ENCODE measurements at places on chromosomes 5 and 9. TPM values are rescaled to one million over a fixed set of nuclear protein-coding genes. Genes with fewer than 3 reads are reported as not detected.
A peak's percentile ranks its signal among the peaks of the same experiment; 100 is the strongest.

- DNase-seq = no peak
Observed at GRCh38 chr5:68116868-68117411, 98.6 kb upstream of the PIK3R1 start.

DNA sequence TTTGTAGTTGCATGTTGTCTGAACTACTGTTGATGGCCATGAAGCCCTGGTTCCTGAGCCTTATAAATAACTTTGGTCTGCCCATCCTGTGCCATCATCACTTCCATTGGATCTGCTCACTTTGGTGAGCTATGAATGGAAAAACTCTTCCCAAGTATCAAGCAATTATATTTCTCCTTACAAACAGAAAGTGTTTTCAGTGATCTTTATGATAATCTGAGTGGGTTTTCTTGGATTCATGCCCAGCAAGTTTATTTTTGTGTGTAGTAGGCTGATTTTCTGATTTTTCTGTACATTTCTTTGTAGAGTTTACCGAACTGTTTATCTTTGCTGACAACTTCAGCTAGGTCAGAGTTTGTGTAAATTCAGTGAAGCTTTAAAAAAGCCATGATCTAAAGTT is 31.0 kb downstream of the CAMK4 start:
- no peak for DNase-seq

GRCh38 chr5:74257645-74258313 is 382.7 kb downstream of the ENC1 start:
- no peak for DNase-seq

Gene CDX1
- not detected for total RNA-seq

DNA sequence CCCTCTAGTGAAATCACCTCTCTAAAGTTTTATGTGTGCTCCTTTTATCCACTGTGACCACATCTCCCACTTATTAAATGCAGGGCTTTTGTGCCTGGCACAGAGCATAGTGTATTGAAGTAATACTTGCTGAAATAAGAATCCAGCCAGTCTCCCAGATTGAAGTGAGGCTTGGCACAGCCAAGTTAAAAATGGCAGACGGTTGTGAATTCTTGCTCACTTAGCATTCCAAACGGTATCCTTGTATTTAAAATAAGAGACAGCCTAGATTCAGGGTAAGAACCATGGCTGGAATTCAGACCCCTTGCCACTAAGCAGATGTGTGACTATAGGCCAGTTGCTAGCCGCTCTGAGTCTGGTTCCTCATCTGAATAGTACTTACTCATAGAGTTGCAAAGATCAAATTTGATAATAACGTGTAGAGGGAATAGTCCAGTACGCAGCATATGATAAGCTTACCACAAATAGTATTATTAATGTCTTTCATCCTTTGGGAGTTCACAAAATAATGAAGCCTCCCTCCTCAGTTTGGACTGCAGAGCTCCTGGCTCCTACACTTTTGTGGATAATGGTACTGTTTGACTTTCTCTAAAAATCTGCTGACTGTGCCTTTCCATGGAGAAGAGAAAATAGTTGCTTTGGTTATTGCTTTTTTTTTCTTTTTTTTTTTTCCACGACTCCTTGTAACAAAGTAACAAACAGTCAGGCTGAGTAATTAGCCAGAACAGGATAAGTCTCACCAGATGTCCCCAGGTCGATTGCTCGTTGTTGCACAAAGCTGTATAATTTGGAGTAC is 51.5 kb downstream of the FGF1 start:
- DNase-seq = no peak

GRCh38 chr5:36305571-36306326 is 4.0 kb upstream of the RANBP3L start:
- DNase-seq = peak; percentile 40

DNA sequence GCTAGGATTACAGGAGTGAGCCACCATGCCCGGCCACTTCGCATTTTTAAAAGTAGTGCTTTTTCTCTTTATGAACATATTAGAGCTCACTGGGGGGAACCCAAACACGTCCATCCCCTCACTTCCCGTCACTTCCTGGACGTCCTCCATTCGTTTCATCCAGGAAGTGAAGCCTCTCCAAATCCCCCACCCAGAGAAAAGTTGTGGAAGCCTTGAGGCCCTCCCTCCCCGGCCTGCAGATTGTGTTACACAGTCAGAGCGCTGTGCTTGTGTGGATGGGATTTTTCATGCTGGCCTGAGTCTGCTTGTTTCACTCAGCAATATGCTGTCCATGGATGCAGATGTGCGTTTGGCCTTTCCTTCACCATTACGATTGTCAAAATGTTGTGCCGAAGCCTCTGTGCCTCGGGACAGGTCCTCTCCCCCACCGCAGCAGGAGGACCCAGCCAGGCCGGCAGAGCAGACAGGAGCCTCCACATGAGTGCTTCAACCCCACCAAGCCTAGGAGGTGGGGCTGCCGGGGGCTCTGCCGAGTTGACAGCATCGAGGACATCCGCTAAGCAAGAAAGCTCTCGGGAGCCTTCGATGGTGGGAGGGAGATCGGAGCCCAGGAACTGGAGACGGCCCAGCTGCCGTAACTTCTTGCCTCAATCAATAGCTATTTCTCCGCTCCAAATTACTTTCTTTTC is 121.6 kb upstream of the PPP1R26 start:
- DNase-seq = no peak

Gene SLC23A1
- not detected for total RNA-seq

DNA sequence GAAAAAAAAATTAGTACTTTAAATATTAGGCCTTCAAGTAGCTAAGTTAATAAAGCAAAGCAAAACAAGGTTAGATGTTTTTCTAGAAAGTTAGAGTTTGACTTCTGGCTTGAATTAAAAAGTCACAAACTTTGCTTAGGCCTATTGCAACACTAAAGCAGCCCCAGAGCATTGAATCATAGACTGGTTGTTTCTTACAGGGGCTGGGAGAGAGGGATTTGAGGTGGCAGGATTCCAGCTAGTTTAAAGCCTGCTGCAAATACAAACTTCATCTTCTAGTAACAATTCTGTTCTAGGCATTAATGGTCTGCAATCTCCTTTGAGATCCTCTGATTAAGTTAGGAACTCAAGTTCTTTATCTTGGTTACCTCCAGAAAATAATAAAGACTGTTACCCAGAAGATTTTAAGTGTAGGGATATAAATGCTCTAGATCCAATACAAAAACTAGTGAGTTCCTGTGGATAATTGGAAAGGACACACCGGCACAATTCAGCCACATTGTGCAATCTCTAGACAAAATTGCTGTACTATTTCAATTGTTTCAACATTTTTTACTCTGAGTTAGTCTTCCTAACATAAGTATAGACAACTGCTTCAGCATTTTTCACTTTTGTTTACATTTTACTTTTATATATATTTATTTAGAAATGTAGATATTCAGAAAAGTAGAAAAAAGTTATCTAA is 12.6 kb downstream of the OR13C5 start:
- DNase-seq = no peak

Gene C5orf58
- not detected for total RNA-seq

All from NCI-H460 (cell line).